ENCODE measurements at places on chromosomes 3 and 15.

GRCh38 chr3:190130696-190131095, 10.0 kb upstream of the P3H2 start:
- no peak for DNase-seq

GRCh38 chr3:64355401-64355807, 130.1 kb upstream of the PRICKLE2 start:
- DNase-seq = no peak

DNA sequence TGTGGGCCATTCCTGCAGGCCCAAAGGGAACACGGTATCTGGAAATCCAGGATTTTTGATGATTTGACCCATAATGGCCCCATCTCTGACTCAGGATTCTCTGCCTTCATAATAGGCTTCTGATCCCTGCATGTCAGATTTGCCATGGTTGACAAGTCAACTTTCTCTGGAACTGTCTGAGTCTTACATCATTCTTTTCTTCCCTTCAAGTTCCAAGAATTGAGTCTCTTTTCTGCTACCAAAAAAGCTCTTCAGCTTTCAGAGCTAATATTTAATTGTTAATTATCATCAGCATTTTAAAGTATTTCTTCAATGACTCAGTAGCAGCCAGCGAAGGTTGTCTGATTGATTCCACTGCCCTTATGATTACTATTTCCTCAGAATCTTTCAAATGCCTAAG, 244.4 kb upstream of the COL8A1 start:
- DNase-seq = no peak

DNA sequence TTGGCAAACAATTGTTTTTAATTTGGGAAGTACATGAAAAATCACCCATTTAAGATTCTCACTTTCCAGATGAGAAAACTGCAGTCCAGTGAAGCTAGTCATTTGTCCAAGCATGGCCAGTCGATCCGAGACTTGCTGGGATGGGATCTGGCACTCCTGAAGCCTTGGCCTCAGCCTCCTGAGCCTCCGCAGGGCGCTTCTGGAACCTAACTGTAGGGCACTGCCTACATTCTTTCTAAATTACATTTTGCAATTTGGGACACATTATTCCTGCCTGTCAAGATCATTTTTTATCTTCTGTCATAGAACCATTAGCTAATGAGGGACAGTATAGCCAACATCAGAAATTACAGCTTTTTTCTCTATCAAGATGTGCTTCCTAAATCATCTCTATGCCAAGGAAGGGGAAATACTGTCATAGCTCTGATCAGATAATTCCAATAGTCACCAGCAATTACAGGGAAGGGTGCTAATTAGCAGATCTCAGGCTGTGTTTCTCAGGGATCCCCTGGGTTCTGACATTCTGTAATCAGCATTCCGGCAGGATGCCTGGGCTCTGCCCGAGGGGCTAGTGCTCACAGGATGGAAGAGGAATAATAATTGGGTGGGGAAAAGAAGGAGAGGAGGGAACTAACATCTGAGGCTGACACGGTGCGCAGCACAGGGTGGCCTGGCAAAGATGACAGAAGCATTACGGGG, 28.3 kb downstream of the ANAPC13 start:
- DNase-seq = no peak

DNA sequence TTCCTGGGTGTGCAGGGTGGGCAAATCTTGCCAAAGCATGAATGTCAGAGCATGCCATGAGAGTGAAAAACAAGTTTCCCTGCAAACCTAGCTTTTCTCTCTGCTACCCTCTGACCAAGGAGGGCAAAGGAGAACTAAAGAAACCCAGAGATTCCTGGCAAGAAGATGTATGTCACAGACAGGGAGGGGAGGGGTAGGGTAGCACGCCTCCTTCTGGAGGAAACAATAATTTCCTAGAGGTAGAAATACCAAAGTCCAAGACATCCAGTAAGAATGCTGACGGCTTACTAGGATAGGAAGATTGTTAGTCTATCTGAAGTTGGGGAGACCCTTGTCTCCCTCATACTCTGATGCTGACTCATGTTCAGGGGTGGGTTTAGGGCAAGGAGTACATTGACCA, 203.9 kb downstream of the NR1D2 start:
- no peak for DNase-seq

GRCh38 chr3:134651347-134652041, 672 bp upstream of the KY start:
- DNase-seq = no peak

GRCh38 chr15:74200412-74200815, 2.2 kb downstream of the STRA6 start:
- no peak for DNase-seq

- no peak for DNase-seq
Measured at GRCh38 chr15:23497710-23498111, 50.7 kb upstream of the GOLGA6L2 start.

DNA sequence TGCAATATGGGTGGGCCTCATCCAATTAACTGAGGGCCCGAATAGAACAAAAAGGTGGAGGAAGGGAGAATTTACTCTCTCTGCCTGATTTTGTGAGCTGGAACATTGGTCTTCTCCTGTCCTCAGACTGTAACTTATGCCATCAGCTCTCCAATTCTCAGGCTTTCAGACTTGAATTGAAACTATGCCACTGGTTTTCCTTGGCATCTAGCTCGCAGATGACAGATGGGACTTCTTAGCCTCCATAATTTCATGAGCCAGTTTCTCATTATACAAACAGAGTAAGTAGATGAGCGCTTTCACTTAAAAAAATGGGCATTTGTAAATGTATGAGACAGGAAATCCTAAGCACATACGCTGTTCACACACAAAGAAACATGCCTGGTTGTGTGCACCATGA, 8.7 kb upstream of the PTX3 start:
- DNase-seq = no peak

GRCh38 chr15:56640127-56640526, 93.2 kb downstream of the ZNF280D start:
- no peak for DNase-seq

DNA sequence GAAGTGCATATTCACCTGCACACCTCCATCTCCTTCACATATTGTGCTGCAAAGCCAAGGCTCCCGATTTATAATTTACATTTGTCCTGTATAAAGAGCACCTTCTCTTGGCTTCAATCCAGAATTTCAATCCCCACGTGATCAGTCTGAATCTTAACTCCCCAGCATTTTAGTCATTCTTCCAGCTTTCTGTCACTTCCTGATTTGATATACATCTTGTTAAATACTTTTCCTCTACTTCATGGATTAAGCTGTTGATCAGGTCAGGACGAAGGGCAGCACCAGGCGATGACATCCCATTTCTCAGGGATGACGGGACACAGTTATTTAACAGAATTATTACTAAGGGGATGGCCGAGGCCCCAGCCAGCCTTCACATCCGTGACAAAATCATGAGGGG, 212.5 kb downstream of the EPHB1 start:
- DNase-seq = no peak

GRCh38 chr3:102225407-102226132, 209.2 kb upstream of the ZPLD1 start:
- DNase-seq = no peak

DNA sequence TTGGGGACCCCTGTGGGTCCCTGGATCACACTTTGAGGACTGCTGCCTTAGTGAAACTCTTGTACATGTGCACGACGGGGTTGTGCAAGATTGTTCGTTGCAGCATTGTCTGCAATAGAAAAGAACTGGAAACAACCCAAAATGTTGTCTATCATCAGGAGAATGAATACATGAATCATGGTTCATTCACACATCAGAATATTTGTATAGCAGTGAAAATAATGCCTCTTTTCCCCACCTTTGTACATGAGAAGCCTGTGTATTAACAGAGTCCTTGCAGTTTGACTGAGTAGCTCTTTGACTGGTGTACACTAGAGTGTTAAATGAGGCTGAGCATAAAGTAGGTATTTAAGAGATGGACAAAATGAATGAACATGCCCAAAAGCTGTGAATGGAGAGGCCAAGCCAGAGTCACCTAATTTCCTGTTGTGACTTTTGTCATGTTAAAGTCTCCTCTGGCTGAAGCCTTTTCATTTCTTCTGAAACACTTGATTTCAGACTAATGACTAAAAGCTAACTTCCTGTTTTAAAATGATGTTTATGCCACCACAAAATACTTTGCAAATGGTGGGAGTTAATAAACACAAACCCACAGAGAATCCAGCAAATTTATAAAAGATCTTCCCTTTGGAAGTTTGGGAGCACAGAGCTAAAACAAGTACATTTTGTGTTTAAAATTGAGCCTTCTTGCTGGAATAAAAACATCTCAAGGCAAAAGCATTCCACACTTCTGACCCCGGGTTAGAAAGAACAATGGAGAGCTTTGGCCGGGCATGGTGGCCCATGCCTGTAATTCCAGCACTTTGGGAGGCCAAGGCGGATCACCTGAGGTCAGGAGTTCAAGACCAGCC, 20.6 kb upstream of the USP3 start:
- DNase-seq = no peak

DNA sequence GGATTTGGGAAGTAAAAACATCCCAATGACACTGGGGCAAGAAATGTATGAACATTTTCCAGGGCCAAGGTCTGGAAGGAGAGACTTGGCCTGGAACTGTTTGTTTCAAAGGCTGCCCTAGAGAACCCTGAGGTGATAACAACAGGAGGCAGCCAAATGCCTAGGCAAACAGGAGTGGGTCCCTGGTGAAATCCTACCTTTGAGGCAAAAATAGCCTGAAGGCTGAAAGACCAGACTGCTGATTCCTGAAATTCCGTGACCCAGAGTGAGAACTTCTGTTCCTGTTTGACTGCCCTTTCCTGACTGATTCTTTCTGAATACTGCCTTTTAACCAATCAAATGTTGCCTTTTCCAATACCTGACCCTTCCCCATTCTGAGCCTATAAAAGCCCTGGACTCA, 196.4 kb downstream of the NSUN3 start:
- DNase-seq = no peak

GRCh38 chr15:62280625-62281024, 115.5 kb upstream of the C2CD4B start:
- no peak for DNase-seq

- DNase-seq = no peak
Measured at GRCh38 chr15:88912500-88912921, 668 bp downstream of the MFGE8 start.

- DNase-seq = no peak
Measured at GRCh38 chr3:171121801-171122200, 95.3 kb upstream of the SLC2A2 start.

DNA sequence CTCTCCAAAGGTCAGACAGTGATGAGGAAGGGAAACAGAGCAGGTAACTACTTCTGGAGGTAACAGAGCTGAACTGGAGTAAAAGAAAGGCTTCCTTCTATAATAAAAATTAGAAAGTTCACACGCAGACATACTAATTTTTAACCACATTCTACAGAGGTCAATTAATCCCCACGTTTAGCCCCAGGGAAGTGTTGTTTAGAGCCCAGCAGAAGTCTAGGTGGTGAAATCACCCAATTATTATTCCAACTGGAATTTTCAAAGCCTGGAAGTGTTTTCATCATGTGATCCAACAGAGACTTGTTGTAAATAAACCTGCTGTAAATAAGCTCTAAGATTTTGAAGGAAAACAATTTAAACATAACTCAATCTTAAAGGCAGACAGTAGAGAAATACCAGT, 6.8 kb downstream of the ALDH1A2 start:
- DNase-seq = no peak

- no peak for DNase-seq
Measured at GRCh38 chr3:151145713-151146070, 57.3 kb downstream of the GPR171 start.

GRCh38 chr15:60392986-60393790, 4.6 kb downstream of the ANXA2 start:
- DNase-seq = no peak

GRCh38 chr3:197003461-197004385, 25.9 kb downstream of the MELTF start:
- peak; percentile 88 for DNase-seq

- peak; percentile 62 for DNase-seq
Measured at GRCh38 chr3:10401990-10402761, 81.3 kb upstream of the SEC13 start.

DNA sequence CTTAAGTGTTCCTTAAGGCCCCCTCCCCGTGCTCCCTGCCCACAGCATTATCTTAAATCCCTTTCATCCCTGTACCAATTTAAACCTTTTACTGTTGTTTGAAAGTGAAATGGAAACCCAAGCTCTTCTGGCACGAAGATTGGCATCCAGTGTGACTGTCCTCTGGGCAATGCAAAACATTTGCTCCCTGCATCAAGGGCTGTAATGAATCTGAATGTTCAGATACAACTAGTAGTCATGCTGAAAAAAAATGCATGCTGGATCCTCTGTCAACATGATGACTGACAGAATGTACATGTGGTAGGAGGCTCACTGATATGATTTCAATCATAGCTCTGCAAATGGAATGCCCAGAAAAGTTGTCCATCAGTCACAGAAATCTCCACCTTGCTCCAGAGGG, 8.1 kb upstream of the CDIN1 start:
- no peak for DNase-seq

GRCh38 chr3:144308396-144308795, 336.8 kb downstream of the DIPK2A start:
- DNase-seq = no peak

GRCh38 chr3:142027300-142027699, 122.0 kb downstream of the TFDP2 start:
- no peak for DNase-seq

DNA sequence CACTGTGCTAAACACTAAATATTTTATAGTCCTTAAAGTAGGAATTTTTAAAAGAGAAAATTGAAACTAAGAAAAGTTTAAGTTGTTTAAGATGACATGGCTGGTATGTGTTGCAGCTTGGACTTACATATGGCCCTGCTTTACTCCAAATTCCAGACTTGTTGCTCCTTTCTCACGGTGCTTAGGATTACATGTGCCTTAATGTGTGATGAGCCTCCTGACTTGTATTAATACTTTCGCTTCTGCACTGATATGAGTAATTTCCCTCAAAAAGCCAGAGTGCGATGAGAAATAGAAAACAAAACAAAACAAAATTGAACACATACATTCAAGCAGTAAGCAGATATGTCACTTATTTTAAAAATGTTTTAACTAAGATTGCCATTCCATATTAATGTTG, 250.2 kb downstream of the VGLL3 start:
- no peak for DNase-seq
